IMR-90 (cell line): ENCODE measurements at places on chromosomes 2 and 18. TPM values are rescaled to one million over a fixed set of nuclear protein-coding genes. Genes with fewer than 3 reads are reported as not detected.

DNA sequence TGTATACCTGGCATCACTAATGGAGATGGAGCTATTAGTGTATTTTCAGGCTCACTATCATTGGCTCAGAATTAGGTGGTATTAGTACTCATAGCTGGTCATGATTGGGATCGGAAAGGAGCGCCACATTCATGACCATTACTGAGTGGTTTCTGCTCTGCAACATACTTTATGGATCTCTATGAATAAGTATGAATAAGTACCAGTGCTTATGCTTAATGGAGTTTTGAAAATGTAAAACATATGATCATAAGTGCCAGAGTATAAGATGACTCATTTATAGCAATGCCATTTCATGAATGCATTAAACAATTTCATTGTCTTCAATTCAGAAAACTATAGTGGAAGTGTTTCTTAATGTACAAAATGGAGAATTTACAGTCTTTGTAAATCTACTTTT lies 156.7 kb downstream of the GALNT3 start:
- no peak for DNase-seq

GRCh38 chr18:74286106-74286855 lies 5.5 kb downstream of the CYB5A start:
- DNase-seq: peak; percentile 19

CXCR1 gene
- not detected in 2 replicates for total RNA-seq

ASB18 gene
- not detected in 2 replicates for total RNA-seq

- DNase-seq: peak; percentile 53
These were observed 571 bp downstream of the YWHAQ start for GRCh38 chr2:9630117-9630735.

DNA sequence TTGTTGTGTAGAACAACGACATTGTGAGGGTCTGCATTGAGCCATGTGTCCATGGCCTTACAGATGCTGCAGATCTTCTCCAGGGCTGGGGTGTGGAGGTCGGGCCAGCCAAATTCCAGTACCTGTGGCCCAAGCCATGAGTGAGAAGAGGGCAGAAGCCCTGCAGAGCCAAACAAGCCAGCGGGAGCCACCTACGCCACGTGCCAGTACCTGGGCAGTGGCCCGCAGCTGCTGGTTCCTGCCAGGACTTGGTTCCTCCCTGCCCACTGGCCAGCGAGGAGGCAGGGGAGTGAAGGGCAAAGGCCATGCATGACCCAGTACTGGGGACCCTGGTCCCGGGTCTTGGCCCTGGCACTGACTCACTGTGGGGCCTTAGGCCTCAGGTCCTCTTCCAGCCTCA lies 109.4 kb downstream of the TNS1 start:
- DNase-seq: no peak

- no peak for DNase-seq
These were observed 13.3 kb downstream of the LGALSL start for GRCh38 chr2:64467096-64467843.

DNA sequence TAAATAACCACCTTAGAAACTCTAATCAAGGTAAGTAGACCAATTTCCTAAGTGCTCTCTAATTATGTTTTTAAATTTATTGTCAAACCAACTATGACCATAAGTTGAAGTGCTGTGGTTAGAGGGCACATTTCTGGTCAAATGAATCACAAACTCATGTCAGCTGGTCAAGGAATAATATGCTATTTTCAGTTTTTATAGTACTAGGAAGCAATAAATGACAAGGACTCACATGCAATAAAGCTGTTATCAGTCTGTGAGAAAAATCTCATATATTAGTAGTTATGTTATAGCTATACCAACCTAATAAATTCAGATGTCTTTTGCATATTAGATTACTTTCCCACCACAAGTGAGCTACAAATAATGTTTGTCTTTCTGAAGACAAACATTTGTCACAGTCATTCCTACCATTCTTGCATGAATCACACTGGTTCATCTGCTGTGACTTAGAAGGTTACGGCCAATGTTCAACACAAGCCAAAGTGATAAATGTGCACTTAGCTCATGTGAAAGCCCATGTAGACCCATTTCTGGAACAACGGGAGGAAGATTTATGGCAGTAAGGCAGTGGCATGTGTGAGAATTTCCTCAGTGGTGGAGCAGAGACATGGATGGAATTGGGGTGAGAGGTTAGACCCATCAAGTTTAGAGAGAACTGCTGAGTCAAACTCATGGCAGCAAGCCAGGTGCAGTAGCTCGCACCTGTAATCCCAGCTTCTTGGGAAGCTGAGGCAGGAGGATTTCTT lies 27.4 kb upstream of the CCNYL1 start:
- DNase-seq: peak; percentile 73

DNA sequence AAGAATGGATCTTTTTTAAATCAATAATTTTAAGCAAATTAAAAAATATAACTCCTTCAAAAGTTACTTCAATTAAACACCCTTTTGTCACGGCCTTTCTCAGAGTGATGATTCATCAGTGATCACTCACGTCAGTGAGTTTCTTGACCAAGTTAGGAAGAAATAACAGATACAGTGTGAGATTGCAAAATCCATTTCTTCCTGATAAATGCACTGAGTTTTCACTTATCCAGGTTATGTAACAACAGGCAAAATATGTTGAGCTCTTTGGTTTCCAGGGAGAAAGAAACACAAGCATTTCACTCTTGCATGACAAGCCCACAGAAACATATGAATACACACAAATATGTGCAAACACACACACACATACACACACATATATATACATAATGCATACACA lies 195.9 kb upstream of the CYRIA start:
- no peak for DNase-seq

DNA sequence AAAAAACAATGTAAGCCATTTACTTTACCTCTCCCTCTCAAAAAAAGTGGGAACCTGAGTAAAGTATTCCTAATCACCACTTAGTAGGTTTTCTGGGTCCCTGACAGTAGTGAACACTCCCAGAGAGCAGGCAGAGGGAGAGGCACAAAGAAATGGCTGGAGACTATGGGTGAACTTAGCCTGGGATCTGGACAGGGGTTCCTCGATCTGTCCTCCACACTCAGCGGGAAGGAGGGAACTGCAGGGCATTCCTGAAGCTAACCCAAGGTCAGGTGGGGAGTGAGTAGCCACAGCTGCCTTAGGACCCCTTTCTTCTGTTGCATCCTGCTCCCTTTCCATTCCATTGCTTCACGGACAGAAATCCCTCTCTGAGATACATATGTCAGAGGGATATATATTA lies 155.3 kb downstream of the TPGS2 start:
- no peak for DNase-seq

- peak; percentile 36 for DNase-seq
These were observed 3.7 kb downstream of the SP140L start for GRCh38 chr2:230330725-230331124.

DNA sequence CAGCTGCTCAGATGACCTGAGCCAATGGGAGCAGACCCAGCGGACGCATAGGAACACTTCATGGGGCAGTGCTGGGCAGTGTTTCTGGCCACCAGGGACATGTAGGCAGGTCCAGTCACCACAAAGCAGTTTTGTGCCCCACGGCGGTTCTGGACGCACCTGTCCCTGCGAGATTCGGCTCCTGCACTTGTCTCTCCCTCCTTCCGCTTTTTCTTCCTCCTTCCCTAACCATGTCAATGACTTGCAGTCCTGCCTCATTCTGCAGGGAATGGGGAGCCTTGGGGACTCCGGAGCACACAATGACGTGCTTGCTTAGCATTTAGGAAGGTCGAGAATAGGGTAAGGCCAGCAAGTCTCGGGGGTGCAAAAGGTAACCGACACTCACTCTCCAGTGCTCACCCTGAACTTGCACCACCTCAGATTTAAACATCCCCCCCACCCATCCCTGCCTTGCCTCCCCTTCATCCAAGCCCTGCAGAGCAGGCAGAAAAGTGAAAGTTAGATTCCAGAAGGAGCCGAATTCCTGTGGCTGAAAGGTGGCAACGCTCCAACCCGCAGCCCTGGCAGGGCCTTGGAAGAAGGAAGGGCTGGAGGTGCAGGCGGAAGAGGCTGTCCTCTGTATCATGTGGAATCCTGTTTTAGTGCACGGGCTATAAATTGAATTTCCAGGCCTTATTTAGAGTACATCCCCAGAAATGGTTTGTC lies 40.5 kb upstream of the ATG16L1 start:
- DNase-seq: peak; percentile 90

RUFY4 gene
- total RNA-seq: not detected in 2 replicates
